Activated CD4-positive, alpha-beta T cell treated with anti-CD3 and anti-CD28 coated beads for 24 hours (primary cell): ENCODE measurements at places on chromosomes 11 and 22.

- DNase-seq: no peak
Measured at GRCh38 chr11:74450318-74450717, 17.0 kb downstream of the KCNE3 start.

GRCh38 chr22:46029574-46030200, 52.7 kb upstream of the WNT7B start:
- DNase-seq: no peak

DNA sequence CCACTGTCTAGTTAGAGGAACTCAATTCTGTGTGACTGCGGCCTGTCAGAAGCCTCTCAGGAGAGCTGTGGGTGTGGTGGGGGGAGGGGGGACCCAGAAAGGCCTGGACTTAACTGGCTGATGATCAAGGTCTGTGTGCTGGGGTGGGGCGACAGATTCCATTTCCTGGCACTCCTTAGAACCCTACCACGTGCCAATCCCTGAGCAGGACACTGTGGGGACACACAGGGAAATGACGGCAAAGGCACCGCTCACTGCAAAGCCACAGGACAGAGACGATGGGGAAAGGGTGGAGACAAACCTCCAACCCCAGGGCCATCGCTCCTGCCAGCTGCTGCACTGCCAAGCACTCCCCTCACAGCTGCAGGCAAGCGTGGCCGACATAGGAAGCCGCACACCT, 58.4 kb upstream of the BID start:
- DNase-seq: no peak

DNA sequence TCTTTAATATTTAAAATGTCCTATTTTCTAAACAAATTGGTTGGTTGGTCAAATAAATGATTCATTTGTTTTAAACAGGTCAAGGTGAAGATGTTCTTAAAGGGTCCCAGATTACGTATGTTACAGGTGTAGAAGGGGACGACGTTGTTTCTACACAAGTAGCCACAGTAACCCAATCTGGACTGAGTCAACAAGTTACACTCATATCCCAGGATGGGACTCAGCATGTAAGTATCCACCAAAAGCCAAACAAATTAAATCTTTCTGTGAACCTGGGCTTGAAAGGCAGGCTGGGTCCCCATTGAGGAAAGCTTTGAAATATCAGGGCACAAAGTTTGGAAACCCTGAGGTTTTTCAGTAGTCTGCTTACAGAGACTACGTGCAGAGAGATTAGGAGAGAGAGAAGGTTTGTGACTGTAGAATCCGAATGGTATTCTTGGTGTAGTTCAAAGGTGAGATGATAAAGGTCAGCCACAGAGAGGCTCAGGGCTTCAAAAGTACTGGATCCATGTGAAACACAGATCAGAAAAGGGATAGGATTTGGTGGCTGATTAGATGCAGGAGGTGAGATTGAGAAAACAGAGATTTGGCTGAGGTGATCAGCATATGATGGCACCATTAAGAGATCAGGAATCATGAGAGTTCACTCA, 51.7 kb downstream of the ZNF143 start:
- DNase-seq: no peak

GRCh38 chr11:76901144-76901543, 40.4 kb downstream of the ACER3 start:
- no peak for DNase-seq

DNA sequence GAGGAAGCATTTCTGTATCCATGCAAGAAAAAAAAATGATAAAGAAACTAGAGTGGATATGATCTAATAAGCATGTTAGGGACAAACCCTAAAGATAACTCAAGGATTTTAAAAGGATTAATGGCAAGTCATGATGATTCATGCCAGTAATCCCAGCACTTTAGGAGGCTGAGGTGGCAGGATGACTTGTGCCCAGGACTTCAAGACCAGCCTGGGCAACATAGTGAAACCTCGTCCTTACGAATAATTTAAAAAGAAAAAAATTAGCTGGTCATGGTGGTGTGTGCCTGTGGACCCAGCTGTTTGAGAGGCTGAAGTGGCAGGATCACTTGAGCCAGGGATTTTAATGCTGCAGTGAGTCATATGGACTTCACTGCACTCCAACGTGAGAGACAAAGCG, 145.5 kb upstream of the BLID start:
- no peak for DNase-seq

GRCh38 chr11:70844387-70844786, 408.0 kb downstream of the SHANK2 start:
- DNase-seq: no peak

DNA sequence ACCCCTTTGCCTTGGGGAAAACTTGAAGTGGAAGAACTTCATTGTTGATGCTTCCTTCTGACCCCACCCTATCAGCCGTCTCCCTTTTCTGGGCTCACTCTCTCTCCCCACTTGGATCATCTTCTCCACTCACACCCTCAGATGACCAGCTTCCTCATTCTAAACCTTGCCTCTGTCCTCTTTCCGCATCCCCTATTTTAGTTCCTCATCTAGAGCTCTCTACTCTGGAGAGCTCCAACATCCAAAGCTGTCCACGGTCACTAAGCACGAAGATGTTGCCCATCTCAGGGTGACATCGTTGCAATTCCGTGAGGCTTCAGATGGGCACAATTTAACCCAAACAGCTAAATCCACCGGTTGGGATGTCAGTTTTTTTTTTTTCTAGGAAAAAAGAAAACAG, 31.6 kb upstream of the ME3 start:
- DNase-seq: no peak
